ENCODE measurements at places on chromosomes 2 and 18.

- no peak for DNase-seq
Observed at GRCh38 chr18:56902653-56903052, 244.2 kb upstream of the BOD1L2 start.

DNA sequence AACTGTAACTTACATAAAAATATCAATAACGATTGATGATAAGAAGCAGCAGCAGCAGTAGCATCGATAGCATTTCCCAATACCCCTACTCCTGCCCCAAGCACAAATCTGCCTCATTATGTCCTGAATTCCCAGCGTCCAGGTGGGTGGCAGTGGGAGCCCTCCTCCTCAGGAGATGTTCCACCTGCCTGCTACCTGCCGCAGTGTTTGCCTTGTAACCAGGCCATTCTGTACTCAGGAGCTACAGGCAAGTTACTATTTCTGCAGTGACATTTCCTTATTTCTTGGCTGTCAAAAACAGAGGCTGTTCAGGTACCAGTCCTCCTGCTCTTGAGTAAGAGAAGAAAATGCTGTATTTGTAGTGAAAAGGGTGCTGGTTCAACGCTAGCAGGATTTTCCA lies 236.4 kb downstream of the CNTNAP5 start:
- no peak for DNase-seq

- no peak for DNase-seq
Observed at GRCh38 chr2:94996305-94997100, 29.0 kb upstream of the MAL start.

GRCh38 chr2:207448006-207448405 lies 81.8 kb upstream of the CREB1 start:
- DNase-seq: no peak

DNA sequence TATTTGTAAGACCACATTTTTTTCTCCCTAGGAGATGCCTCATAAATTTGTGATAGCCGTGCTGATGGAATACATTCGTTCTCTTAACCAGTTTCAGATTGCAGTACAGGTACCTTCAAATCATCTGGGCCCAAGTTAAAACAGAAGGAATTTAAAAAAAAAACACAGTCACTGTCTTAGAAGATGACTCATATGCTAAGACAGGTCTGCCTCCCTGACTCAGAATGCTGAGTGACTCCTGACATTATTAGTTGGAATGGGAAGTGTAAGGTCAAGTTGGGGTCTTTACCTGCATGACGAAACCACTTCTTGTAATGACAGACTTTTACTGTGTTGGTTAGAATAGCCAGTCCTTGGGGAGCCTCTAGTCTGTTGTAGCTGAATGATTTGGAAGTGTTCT lies 26.3 kb downstream of the RMC1 start:
- no peak for DNase-seq

- DNase-seq: no peak
Observed at GRCh38 chr18:62285281-62285680, 39.8 kb upstream of the TNFRSF11A start.

- DNase-seq: no peak
Observed at GRCh38 chr18:52553441-52553840, 213.4 kb downstream of the DCC start.

GRCh38 chr2:84939426-84940087 lies 31.4 kb upstream of the KCMF1 start:
- no peak for DNase-seq

DNA sequence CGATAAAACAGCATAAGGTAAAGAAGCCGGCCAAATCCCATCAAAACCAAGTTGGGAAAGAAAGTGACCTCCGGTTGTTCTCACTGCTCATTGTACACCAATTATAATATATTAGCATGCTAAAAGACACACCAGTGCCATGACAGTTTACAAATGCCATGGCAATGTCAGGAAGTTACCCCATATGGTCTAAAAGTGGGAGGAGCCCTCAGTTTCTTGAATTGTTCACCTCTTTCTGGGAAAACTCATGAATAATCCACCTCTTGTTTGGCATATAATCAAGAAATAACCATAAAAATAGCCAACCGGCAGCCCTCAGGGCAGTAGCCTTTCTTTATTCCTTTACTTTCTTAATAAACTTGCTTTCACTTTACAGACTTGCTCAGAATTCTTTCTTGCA lies 544.9 kb upstream of the SETBP1 start:
- DNase-seq: no peak

- DNase-seq: no peak
Observed at GRCh38 chr18:75208836-75209128, 157 bp downstream of the PTGR3 start.

DNA sequence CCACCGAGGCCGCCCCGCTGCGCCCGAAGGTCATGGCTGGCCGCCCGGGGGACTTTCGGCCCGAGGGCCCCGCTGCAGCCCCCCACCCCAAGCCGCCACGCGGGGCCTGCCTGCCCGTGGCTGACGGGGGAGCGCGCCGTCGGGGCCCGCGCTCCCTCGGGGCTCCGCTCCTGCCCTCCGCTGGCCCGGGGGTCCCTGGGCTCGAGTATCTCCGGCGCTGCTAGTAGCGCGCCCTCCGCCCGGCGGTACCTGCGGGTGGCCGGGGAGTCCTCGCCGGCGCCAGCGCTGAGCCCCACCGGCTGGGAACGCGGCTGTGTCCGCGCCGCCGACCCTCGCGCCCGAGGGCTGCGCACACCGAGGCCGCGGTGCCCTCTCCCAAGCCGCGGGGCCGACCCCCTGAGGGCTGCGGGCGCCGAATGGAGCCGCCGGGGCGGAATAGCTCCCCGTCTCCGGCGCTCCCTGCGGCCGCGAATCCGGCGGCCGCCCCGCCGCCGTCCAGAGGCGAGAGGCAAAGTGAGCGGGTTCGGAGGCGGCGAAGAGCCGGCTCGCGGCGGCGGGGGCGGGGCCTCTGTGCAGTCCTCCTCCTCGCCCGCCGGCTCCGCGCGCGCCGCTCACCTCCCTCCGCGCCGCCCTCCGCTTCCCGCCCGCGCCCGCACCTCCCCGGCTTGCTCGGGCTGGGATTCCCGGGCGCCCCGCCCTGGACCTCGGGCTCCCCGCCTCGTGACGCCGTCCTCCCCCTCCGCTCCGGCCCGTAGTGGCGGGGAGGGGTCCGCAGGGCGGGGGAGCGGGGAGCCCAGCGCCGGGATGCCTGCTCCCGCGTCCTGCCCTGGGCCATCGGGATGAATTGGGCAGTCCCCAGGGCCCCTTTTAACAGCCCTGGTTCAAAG lies at the start of gene KCNG3:
Gene KCNG3 (minus strand): TSS at position 515 of the 887 bp plus-strand sequence. CDS start 481 bp downstream, at position 34.
- DNase-seq: no peak

- no peak for DNase-seq
Observed at GRCh38 chr18:13710414-13710831, 15.9 kb downstream of the FAM210A start.

DNA sequence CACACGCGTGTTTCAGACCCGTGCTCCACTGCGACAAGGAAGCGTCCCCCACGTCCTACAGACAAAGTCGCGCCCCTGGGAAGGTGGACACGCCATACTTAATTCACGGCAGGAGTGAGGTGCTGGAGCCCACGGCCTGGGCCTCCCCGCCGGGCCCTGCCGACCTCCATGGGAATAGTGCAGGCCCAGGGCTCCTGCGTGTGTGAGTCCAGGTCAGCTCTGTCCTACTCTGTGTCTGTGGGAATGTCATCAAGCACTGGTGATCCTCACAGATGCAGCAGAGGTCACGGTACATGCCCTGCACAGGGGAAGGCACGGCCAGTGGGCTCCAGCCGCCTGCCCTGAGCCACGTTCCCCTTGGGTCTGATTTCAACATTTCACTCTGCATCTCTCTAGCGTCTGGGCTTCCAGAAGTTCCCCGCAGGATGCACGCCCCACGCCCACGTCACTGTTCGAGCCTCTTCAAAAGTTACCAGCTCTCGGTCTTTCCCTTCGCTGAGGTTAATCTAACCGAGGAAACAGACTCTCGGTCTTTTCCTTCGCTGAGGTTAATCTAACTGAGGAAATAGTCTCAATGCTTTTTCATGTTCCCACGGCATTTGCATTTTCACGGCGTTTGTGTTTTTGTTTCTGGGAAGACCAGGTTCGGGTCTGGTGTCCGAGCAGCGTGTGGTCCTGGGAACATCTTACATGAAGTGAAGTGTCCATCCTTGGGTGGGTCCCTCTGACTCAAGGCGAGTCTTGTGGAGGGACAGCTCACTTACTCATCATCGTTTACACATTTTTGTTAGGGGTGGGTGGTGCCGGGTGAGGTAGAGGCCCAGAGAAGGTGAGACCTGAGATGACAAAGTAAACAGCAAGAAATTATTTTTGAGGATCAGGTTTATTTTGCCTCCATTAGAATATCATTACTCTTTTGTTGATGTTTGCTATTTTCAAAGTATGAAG lies 157.3 kb upstream of the ALKAL2 start:
- no peak for DNase-seq

- DNase-seq: no peak
Observed at GRCh38 chr18:58856881-58857280, 7.8 kb upstream of the ZNF532 start.

DNA sequence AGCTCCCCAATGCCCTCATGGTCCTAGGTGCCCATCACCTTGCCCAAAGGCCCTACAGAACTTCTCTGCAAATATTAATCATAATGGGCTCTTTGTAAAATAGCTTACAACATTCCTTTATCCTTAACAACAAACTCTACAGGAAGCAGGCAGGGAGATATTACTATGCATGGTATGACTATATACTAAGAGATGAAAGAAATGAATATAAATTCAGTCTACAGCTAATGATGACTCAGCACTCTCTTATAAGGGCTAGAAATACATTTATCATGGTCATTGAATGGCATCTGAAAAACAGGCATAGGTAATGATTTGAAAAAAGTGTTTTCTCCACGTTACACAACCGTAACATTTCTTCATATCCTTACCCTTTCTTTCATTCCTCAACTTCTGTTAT lies 254.8 kb upstream of the DSEL start:
- no peak for DNase-seq

GRCh38 chr18:475202-476031 lies 25.1 kb downstream of the COLEC12 start:
- DNase-seq: no peak
